Hematopoietic multipotent progenitor cell (in vitro differentiated cells): ENCODE measurements at places on chromosomes 13 and 19.

GRCh38 chr19:28960986-28961705 lies 251.8 kb downstream of the UQCRFS1 start:
- no peak for DNase-seq

DNA sequence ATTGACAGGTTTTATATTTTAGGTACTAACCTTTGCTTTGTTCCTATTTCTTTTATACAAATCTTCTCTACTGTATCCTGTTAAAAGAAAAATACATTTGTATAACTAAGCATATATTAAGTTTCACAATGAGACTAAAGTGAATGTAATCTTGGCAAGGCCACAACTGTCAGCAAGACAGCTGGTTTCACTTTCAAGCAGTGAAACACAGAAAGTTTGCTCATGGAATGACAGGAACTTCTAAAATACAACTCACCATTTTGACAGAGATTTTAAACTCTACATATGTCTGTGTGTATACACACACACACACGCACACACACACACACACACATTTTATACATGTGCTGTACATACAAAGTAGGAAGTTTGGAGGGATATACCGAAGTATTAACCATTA lies 53.3 kb downstream of the PARP4 start:
- no peak for DNase-seq

GRCh38 chr19:17968362-17968761 lies 1.5 kb downstream of the KCNN1 start:
- DNase-seq, result no peak

DNA sequence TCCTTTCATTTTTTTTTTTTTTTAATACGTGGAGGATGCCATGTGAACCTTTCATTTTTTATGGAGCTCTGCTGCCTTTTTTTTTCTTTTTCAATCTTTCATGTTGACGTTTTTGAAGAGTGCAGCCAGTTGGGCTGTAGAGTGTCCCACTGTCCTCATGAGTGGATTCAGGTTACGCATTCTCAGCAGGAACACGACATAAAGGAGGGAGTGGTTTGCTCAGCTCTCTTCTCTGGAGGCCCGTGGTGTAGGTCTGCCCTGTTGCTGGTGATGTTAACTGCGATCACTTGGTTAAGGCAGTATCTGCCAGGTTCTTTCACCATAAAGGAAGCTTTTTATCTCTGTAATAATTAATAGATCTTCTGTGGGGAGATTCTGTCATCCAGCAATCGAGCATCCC lies 26.7 kb upstream of the CACNG8 start:
- DNase-seq, result no peak

- DNase-seq, result no peak
These were observed 600.0 kb downstream of the KCTD12 start for GRCh38 chr13:76286178-76286577.

DNA sequence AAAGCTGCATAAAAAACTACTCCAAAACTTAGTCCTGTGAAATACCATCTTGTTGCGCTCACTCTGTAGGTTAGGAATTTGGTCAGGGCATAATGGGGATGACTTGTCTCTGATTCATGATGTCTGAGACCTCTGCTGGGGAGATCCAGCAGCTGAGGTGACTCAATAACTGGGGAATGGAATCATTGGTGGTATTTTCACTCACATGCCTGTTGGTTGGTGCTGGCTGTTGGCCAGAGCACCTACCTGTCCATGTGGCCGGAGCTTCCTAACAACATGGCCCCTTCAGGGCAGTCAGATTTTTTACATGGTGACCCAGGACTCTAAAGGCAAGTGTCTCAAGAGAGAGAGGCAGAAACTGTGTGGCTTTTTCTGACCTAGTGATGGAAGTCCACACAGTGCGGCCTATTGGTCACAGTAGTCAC lies 7.4 kb upstream of the ESD start:
- no peak for DNase-seq

DNA sequence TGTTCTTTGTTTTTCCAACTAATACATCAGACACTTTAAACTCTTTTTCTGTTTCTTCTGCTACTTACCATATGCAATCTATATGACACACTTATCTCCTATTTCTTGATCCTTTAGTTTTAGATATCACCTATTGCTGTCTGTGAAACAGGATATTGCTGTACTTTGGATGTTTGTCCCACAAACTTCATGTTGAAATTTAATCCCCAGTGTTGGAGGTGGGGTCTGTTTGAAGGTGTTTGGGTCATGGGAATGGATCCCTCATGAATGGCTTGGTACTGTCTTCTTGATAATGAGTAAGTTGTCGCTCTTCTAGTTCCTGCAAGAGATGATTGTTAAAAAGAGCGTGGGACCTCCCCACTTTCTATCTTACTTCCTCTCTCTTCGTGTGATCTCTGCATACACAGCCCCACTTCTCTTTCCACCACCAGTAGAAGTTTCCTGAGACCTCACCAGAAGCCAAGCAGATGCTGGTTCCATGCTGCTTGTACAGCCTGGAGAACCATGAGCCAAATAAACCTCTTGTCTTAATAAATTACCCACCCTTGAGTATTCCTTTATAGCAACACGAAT lies 244.2 kb downstream of the NHLRC3 start:
- DNase-seq, result no peak

DNA sequence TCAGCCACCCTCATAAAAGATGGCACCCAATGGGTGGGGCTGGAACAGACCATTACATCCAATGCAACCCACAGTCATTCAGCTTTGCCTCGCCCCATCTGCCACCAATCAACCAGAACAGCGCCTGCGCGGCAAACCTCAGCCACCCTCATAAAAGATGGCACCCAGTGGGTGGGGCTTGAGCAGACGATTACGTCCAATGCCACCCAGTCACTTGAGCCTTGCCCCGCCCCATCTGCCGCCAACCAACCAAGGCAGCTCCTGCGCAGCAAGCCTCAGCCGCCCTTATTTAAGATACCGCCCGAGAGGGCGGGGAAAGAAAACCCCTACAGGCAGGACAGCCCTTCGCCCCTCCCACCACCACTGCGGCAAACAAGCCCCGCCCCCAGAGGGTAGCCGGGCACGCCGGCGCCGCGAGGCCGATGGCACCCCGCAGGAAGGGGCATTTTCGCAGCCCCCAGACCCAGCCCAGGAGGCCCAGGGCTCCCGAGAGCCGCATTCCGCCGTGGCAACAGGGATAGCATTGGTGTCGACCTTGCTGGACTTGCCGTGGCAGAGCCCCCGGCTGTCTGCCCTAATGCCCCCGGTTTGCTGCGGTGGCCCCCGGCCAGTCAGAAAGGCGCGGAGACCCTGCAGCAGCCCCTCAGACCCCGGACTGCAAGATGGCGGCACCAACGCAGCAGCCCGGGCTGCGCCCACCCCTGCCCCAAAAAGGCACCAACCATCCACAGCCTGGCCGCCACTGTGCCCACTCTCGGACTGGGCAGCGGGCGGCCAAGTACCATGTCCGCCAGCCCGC lies 675 bp downstream of the PEG3 start:
- DNase-seq, result peak; percentile 98

DNA sequence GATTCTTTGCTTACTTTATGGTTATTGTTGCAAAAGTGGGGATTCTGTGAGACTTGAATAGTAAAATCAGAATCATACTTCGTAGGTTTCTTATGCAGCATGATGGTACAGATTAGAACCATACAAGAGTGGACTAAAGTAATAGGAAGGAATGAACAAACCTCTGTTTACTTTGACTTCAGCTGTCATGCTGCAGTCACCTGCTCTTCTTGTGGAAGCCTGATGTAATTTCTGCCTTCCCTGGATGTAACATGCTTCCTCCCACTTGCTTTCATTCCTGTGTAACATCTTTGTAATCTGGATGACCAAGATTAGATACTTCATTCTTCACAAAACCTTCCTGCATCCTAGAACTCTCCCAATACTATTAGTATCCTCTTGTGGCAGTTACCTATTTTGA lies 235.0 kb downstream of the PCCA start:
- no peak for DNase-seq

- no peak for DNase-seq
These were observed 832.0 kb upstream of the SLITRK5 start for GRCh38 chr13:86839221-86839620.

DNA sequence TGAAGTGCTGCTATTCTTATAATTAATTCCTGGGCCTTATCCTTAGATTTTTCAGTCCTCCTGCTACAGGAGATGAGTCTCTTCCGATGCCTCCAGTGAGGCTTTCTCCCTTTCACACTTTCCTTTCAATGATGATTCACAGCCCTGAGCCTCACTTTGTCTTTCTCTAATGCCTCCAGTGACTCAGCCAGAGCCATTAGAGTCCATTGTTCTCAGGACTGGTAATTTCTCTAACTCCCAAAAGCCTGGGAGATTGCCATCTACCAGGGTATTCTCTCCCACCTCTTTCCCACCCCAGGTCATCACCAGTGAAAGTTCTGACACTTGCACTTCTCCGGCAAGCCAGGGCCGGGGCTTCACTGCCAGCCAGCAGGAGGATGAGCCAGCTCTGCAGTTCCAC lies 49.6 kb upstream of the ARGLU1 start:
- no peak for DNase-seq

GRCh38 chr19:35352448-35353304 lies 5.0 kb downstream of the FFAR1 start:
- DNase-seq, result peak; percentile 60

- no peak for DNase-seq
These were observed 15.0 kb downstream of the PRODH2 start for GRCh38 chr19:35797663-35798062.

DNA sequence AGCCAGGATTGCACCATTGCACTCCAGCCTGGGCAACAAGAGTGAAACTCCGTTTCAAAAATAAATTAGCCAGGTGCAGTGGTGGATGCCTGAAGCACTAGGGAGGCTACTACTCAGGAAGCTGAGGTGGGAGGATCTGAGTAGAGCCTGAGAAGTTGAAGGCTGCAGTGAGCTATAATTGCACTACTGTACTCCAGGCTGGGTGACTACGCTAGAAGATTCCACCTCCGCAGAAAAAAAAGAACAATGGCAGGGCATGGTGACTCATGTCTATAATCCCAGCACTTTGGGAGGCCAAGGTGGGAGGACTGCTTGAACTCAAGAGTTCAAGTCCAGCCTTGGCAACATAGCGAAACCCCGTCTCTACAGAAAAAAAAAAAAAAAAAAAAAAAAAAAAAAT lies 20.5 kb downstream of the HAUS8 start:
- no peak for DNase-seq

- DNase-seq, result no peak
These were observed at the start of gene LINGO3 for GRCh38 chr19:2308114-2308556. Gene LINGO3, minus strand, starts transcription at chr19:2308154. Its CDS starts 16,378 bp downstream, at chr19:2291776.

DNA sequence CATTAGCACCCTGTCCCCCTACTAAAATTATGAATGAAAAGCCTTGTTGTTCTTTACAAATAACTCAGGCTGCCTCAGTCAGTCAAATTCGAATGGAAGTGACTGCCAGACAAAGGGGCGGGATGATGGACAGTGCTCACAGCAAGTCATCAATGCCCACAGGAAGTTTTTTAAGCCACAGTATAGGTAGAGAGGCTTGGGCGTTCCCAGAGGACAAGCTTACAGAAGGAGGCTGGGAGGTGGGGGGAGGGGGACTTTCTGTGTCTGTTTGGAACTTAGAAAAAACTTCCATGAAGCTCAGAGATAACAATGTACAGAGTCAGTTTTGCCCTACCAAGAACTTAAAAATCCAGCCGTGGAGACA lies 18.5 kb upstream of the SPRY2 start:
- DNase-seq, result no peak

GRCh38 chr13:111975539-111976473 lies 91.1 kb upstream of the SOX1 start:
- no peak for DNase-seq

DNA sequence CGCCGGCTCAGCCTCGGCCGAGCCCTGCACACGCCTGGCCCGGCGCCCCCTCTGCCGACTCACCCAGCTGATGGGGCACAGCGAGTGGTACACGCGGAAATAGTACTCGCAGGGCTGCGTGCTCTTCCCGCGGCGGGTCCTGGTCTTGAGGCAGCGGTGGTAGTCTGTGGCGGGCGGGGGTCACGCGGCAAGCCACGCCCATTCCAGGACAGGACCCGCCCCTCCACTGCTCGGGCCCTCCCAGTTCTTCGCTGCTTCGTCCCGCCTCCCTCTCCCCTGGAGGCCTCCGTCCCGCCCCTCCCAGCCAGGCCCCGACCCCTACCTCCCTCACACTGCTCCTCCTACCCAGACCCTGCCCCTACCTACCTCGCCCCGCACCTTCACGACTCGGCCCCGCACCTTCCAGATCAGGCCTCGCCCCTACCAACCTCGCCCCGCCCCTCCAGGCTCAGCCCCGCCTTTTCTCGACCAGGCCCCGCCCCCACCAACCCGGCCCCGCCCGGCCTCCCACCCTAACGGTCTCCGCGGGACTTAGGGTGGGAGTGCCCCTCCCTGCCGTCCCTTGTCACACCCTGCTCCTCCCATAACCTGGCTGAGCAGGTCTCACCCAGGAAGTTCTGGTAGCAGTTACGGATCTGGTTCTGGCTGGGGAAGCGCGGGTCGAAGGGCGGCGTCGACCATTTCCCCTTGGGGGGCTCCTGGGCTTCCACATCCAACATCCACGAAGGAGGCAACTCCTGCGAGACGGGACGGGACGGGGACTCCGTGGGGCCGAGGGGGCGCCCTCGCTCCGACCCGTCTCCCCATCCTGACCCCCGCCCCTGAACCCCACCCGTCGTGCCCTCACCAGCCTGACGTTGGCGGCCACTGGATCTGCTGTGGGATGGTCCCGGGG lies 469 bp downstream of the COX6B2 start:
- peak; percentile 52 for DNase-seq

DNA sequence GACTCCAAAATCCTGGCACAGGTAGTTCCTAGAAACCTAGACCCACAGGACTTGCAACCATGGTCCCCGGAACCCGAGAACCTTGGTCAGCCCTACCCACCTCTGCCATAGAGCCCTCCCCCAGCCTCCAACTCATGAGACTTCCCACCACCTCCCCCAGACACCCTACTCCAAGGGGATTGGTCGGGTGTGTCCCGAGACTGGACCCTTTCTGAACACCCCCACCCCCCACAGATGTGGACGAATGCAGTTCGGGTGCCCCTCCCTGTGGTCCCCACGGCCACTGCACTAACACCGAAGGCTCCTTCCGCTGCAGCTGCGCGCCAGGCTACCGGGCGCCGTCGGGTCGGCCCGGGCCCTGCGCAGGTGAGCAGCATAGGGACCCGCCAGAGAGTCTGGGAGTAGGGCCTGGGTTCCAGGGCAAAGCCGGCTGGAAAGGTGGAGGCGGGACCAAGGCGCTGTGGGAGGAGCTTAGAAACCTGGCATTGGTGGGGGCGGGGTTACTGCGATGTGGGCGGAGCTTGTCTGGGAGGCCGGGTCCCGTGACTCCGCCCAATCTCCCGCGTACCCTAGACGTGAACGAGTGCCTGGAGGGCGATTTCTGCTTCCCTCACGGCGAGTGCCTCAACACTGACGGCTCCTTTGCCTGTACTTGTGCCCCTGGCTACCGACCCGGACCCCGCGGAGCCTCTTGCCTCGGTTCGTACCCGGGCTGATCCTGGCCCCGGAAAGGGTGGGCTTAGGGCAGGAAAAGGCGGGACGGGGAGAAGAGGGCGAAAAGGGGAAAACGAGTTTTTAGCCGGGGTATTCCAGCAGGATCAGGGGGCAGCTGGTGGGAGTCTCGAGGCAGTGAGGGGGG lies 11.9 kb downstream of the LTBP4 start:
- DNase-seq, result peak; percentile 84

- DNase-seq, result peak; percentile 96
These were observed at the start of the genes ARMC6 and SUGP2 for GRCh38 chr19:19033426-19034203. Gene ARMC6, plus strand, starts transcription at chr19:19033603. Its CDS starts 607 bp downstream, at chr19:19034210. Gene SUGP2, minus strand, starts transcription at chr19:19033517. Its CDS starts 2,446 bp downstream, at chr19:19031071.
